ENCODE measurements at places on chromosomes 6 and 20. TPM values are rescaled to one million over a fixed set of nuclear protein-coding genes. Genes with fewer than 3 reads are reported as not detected.

The NOTCH4 gene
- total RNA-seq, result 10.9 TPM

The WFDC10A gene
- total RNA-seq, result not detected

The NKX2-2 gene
- total RNA-seq, result not detected

The SMIM29 gene
- total RNA-seq, result 44.3 TPM

The STK35 gene
- 16.7 TPM for total RNA-seq

The CST4 gene
- total RNA-seq, result not detected

The PDE10A gene
- total RNA-seq, result 73.5 TPM

The ZNF391 gene
- not detected for total RNA-seq

The BANF2 gene
- total RNA-seq, result not detected

The PAX1 gene
- total RNA-seq, result not detected

The HAO1 gene
- not detected for total RNA-seq

The SIRPD gene
- total RNA-seq, result not detected

The CASP8AP2 gene
- total RNA-seq, result 32.6 TPM

The GATA5 gene
- not detected for total RNA-seq

The RFX6 gene
- not detected for total RNA-seq
